ENCODE measurements at places on chromosomes 2 and 18.

DNA sequence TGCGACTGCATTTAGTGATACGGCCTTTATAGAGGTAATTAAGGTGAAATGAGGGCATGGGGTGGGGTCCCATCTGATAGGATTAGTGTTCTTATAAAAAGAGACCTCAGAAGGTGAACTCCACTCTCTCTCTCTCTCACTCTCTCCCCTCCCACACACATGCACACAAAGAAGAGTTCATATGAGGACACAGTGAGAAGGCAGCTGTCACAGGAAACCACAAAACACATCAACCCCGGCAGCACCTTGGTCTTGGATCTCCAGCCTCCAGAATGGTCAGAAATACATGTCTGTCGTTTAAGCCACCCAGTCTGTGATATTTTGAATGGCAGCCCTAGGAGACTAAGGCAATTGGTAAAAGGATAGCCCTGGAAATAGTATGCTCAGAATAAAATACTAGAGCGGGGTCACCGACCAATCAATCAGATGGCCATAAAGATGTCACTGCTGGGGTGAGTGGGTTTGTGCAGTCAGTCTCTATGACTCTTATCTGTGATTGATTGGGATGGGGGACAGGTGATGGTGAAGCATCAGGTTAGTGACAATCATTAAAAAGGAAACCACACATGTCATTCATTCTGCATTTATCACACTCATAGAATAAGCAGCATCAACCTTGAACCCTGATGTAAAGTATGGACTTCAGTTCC, 118.9 kb upstream of the POU3F3 start:
- no peak for DNase-seq

DNA sequence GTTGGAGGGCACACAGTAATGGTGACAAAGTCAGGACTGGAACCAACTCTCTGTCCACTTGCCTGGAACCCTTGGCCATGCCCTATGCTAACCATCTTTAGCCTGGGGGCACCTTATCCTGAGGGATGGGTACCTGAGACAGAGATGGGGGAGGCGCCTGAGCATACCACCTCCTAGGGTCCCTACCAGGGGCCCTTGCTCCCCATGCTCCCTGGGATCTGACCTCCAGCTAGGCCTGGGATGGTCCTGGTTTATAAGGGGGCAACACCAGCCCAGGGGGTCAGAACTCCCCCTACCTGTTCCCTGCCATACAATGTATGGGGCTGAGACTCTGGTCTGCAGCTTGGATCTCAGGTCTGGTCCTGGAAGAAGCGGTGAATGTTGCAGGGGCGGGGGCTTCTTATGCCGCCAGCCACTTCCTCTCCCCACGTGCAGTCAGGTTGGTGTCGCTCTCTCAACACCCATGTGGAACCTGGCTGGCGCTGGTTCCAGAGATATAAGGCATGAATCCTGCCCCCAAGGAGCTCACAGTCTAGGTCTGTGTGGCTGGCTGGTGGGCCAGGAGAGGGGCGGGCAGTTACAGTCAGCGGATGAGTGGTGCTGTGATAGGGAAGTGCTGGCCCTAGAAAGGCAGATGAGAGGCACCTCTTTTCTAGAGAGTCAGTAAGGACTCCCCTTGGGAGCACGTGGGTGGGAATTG, 3.8 kb upstream of the TOGARAM2 start:
- DNase-seq: no peak

- DNase-seq: no peak
Measured at GRCh38 chr2:58731488-58731869, 490.4 kb upstream of the FANCL start.

- DNase-seq: no peak
Measured at GRCh38 chr2:59308108-59308507, 1067.0 kb upstream of the FANCL start.

DNA sequence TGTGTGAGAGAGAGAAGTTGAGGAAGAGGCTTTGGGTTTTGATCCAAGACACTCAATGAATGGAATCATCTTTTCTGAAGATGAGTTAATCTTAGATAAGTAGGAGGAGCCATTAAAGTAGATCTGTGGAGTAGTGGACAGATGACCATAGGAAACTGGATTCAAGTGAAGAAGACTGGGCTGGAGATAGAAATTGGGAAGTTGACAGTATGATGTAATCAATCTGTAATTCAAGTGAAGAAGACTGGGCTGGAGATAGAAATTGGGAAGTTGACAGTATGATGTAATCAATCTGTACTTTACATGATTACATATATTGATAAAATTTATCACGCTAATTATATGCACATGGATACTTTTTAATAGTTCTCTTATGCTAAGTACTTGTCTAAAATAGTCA, 92.8 kb downstream of the PHLPP1 start:
- no peak for DNase-seq

DNA sequence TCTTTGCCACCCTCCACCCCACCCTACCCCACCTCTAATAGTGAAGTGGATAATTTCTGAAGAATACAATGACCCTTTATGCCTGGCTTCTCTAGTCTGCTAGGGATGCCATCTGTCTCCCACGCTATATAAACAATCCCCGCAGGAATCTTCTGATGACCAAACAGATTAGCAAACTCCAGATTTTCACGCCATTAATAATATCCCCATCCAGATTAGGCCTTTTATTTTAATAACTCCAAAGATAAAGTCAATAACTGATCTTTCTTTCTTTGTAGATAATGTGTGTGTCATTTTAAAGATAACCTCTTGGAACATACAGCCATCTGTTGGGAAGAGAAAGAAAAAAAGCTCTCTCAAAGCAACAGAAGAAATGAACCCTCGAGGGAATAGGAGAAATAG, 47.9 kb upstream of the CCDC150 start:
- DNase-seq: no peak

- DNase-seq: no peak
Measured at GRCh38 chr2:30958918-30959265, 151.6 kb upstream of the CAPN13 start.

- no peak for DNase-seq
Measured at GRCh38 chr18:61898640-61899101, 5.9 kb upstream of the RNF152 start.

DNA sequence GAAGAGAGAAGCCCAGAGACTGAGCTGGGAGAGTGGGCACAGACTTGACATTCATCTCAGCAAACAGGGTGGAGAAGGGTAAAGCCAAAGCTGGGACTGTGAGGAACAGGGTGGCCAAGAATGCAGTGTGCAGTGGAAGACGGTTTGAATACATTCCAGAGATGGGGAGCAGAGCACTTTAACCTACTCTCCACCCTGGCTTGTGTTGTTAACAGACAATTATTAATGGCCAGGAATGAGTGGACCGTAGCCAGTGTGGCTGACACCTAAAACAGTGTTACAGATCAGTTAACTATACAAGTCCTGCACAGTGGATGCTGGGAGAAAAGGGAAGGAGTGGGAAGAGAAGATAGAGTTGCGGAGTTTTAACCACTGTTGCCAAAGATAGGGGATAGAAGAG, 7.4 kb upstream of the NAB1 start:
- no peak for DNase-seq

- DNase-seq: no peak
Measured at GRCh38 chr18:55221622-55222021, 262.4 kb upstream of the CCDC68 start.

GRCh38 chr2:47687856-47688255, 95.1 kb upstream of the MSH6 start:
- DNase-seq: no peak

- DNase-seq: no peak
Measured at GRCh38 chr2:105737980-105738657, 6.6 kb upstream of the NCK2 start.

GRCh38 chr2:178478130-178478438, 316 bp downstream of the FKBP7 start:
- peak; percentile 26 for DNase-seq

DNA sequence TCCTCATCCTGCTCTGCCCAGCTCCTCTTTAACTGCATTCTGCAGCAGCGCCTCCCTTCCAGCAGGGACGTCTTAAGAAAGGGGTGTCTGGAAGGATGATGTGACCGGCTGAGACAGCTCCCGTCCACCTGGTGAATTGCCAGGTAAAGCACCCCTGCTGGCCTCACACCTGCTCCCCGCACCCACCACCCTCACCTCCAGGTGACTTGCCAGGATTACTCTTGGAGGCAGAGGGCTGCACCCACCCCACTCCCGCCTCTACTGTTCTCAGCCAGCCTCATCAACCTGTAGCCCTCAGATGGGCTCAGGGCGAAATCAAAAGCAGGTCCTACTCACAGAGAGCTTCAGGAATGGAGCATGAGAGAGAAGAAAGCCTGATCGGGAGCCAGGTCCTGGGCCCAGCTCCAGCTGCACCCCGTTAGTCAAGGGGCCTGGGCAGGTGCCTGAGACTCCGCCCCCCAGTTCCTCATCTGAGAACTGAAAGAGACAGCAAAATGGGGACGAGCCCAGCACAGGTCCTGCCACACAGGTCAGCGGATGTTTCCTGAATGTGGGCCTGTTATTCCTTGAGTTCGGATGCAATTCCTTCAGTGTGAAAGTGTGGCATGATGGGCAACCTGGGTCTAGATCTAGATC, 5.6 kb downstream of the ADRA2B start:
- DNase-seq: no peak

GRCh38 chr2:233847248-233847898, 7.0 kb downstream of the HJURP start:
- DNase-seq: no peak

- DNase-seq: no peak
Measured at GRCh38 chr2:68741238-68741637, 6.6 kb downstream of the ARHGAP25 start.

- no peak for DNase-seq
Measured at GRCh38 chr2:228545041-228545747, 363.7 kb upstream of the SPHKAP start.

- no peak for DNase-seq
Measured at GRCh38 chr2:7987992-7988391, 693.9 kb upstream of the ID2 start.

GRCh38 chr2:34193164-34193563, 594.1 kb upstream of the FAM98A start:
- DNase-seq: no peak

GRCh38 chr2:226300196-226300886, 499.3 kb downstream of the IRS1 start:
- DNase-seq: no peak

GRCh38 chr2:125554956-125555355, 1101.0 kb upstream of the GYPC start:
- DNase-seq: no peak

DNA sequence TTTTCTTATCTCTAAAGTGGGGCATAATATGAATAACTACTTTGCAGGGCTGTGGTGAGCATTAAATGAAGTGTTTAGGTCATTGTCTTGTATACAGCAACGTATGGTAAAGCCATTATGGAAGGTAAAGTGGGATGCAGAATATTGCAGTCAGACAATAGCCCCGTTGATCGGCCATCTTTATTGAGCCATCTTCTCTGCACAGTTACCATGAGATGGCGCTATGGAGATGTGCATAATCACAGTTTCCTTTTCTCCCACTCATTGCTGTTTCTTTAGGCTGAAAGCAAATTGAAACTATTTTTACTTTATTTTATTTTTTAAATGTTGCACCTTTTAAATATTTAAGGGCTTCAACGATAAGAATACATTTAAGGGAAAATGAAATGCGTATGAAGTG, 108.9 kb downstream of the THSD7B start:
- DNase-seq: no peak

- DNase-seq: no peak
Measured at GRCh38 chr2:223222397-223222796, 170.4 kb downstream of the KCNE4 start.

DNA sequence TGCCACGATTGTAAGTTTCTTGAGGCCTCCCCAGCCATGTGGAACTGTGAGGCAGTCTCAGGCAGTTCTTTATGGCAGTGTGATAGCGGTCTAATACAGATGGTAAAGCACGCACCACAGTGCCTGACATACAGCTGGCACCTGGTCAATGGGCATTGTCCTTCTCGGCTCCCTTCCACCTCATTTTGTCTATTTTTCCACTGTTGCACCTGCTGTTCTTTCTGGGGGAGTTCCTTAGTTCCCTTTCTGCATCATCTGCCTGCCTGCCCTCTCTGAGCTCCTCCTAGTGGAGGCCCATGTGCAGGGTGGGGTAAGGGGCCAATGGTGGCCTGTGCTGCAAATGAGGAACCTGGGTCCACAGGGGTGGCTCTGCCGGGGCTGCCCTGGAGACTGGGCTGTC, 157.6 kb downstream of the LPIN1 start:
- no peak for DNase-seq

- peak; percentile 25 for DNase-seq
Measured at GRCh38 chr2:101327863-101328394, 19.4 kb upstream of the RNF149 start.

DNA sequence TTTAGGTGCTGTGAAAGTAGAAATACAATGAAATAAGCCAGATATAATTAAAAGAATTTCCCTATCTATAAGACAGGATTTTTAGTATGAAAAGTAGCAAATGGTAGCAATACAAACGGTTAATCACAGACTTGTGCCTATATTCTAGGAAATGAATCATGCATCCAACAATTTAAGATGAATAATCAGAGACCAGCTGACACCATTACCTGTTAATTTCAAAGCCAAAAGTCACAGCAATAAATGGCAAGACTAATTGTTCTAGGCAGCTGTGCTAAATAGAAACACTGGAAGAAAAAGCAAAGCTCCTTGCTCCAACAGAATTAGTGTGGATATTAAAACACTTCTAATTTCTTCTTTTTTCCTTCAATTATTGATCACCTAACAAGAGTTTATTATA, 35.1 kb upstream of the MPP4 start:
- no peak for DNase-seq

- DNase-seq: no peak
Measured at GRCh38 chr2:183250472-183250871, 126.2 kb downstream of the NUP35 start.

- no peak for DNase-seq
Measured at GRCh38 chr2:130381619-130382018, 25.8 kb downstream of the PTPN18 start.

- no peak for DNase-seq
Measured at GRCh38 chr2:119261493-119262225, 38.0 kb downstream of the STEAP3 start.

DNA sequence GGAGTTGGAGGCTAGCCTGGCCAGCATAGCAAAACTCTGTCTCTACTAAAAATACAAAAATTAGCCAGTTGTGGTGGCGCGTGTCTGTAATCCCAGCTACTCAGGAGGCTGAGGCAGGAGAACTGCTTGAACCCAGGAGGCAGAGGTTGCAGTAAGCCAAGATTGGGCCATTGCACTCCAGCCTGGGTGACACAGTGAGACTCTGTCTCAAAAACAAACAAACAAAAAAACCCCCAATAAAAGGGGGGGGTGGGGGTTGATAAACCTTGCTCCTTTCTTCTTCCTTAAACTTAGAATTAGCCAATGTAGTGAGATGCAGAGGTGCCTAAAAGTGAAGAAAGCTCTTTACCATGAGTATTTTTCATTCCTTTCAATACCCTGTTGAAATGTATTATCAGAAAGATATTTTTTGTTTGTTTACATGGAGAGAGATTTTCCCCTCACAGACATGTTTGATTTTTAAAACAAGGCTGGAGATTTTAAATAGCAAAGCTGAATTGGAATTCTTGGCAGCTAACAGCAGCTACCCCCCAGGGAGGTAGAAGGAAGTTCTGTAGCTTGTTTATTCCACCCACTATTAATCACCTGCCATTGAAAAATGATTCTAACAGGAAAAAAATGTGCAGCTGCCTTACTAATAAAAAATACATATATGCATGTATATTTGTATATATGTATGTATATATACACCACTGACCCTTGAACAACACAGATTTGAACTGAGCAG, 48.6 kb downstream of the GYPC start:
- no peak for DNase-seq

- peak; percentile 52 for DNase-seq
Measured at GRCh38 chr2:215750763-215751162, 262.6 kb downstream of the MREG start.

- DNase-seq: no peak
Measured at GRCh38 chr2:192150166-192150565, 44.6 kb downstream of the TMEFF2 start.

Measured in activated naive CD4-positive, alpha-beta T cell treated with anti-CD3 and anti-CD28 coated beads, Interleukin-2, amount 10 ng/mL, durations not matched to agents 7 days and 5 days (primary cell).